Muscle of back (tissue), 13 donors: ENCODE measurements at places on chromosomes 5 and 9.
A peak's percentile ranks its signal among the peaks of the same experiment; 100 is the strongest.

DNA sequence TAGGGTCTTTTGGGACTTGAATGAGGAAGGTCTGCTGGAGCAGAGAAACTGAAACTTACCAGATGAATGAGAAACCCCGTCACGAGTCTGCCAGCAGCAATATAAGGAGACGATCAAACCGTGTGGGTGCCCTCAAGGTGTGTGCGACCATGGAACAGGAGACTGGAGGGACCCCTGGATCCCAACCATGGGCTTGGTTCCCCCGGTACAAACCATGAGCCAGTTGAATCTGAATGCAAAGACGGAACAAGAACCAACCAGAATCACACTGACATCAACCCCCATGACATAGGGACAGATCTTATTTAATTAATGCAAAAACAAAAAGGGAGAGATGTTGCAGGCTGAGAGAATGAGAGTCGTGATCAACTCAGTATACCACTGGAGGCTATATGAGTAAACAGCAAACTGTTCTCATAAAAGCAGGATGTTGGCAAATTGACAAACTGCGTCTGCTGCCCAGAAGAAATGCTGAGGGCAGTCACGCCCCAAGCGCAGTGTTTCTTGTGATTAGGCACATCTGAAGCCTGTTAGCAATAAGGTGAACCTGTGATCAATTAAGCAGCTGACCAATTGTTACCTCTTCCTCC lies 475.5 kb upstream of the ACO1 start:
- no peak for DNase-seq

DNA sequence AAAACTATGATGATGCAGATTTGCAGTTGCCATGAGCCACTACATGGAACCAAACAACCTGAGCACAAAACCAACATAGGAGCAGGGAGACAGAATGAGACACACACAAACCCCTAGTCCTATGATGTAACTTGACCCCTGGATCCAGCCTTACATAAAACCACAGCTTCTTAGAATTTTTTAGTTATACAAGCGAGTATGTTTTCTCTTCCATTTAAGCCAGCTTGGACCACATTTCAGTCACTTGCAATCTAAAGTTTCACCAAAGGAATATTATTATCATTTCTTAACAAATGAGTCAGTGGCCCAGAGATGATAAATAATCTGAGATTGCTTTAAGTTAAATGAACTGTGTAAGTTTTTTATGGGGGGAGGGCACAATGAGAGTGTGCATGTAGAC lies 6.8 kb downstream of the SPOCK1 start:
- DNase-seq = peak; percentile 24

DNA sequence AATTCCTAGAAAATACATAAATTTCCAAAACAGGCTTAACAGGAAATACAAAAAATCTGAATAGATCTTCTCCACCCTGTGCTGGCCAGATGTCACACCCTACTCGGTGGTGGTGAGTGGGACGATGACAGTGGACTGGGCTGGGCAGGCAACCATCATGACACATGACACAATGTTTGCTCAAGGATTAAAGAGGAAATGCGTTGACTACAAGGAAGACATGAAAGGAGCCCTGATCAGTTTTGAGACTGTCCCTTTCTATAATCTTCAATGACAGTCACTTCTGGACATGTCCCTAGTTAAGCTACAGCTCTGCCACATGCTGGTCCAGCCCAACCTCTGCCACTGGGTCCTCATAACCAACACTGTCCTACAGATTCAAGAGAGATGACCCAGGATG lies 99.8 kb downstream of the ZDHHC21 start:
- DNase-seq = no peak

- DNase-seq = no peak
These were observed 10.6 kb downstream of the GRIN3A start for GRCh38 chr9:101727612-101728524.

- DNase-seq = no peak
These were observed 51.4 kb downstream of the PPIC start for GRCh38 chr5:122985006-122985700.

- peak; percentile 31 for DNase-seq
These were observed 581.7 kb upstream of the RIOK2 start for GRCh38 chr5:97764700-97765099.

GRCh38 chr5:103624035-103624480 lies 61.5 kb upstream of the NUDT12 start:
- no peak for DNase-seq

GRCh38 chr5:88092358-88092757 lies 176.3 kb downstream of the TMEM161B start:
- no peak for DNase-seq

DNA sequence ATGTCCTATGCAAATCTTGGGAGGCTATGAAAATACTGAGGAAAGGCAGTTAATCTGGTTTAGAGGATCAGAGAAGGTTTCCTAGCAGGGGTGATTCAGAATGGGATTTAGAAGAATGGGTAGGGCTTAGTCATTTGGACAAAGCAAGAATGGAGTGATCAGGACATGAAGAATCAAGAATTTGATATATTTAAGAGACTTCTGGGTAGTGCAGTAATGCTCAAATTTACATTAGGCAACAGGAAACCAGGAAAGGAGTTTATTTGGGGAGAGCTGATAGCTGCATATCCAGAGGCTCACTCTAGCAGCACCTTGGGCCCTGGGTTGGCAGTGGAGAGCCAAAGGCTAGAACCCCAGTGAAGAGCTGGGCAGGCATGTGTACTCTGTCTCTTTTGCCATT lies 78.9 kb upstream of the PAPPA start:
- no peak for DNase-seq

GRCh38 chr5:137462265-137462590 lies 36.9 kb downstream of the SPOCK1 start:
- no peak for DNase-seq

DNA sequence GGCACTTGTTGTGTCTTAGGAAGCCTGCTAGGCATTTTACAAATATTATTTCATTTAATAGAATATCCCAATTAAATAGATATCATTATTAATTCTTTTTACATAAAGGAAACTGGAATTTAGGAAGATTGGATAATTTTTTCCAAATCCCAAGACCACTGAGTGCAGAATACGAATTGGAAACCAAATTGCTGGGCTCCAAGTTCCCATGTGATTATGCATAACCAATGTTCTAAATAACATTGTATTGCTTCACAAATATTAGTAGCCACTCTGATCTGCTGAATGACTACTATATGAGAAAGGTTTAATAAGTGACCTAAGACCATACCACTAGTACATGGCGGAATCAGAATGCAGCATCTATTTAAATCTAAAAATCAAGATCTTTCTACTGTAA lies 57.7 kb downstream of the ALDH1A1 start:
- DNase-seq = no peak

- no peak for DNase-seq
These were observed 32.5 kb upstream of the GNAQ start for GRCh38 chr9:78064075-78064474.

- no peak for DNase-seq
These were observed 207.7 kb downstream of the TTLL11 start for GRCh38 chr9:121885345-121885901.

DNA sequence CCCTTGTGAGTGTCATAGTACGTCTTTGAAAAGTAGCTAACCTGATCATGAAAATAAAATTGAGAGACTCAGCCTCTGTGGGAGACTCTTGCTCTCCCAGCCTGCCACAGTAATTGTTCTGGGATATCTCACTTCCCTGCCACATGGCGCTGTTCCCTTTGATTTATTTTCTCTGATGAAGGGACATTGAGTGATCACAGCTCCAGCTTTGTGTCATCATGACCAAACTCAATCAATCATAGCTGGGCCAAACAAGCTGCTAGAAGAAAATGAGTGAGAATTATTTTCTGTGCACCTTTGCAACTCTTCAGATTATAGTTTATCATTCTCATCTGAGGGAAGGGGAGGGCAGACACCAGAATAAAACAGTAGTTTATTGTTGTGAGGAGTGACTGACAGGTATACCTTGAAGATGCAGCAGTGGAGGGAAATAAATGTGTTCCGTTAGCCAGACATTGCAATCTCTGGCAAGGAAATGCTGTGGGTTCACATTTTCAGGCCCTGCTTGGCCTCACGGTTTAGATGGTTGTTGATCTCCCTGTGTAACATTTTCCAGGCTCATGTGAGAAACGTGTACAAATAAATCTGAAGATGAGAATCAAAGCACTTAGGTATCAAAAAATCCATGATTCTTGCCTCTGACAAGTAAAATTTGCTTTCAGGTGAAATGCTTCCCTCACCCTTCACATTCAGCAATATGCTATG lies 174.7 kb upstream of the FBXL17 start:
- DNase-seq = no peak

DNA sequence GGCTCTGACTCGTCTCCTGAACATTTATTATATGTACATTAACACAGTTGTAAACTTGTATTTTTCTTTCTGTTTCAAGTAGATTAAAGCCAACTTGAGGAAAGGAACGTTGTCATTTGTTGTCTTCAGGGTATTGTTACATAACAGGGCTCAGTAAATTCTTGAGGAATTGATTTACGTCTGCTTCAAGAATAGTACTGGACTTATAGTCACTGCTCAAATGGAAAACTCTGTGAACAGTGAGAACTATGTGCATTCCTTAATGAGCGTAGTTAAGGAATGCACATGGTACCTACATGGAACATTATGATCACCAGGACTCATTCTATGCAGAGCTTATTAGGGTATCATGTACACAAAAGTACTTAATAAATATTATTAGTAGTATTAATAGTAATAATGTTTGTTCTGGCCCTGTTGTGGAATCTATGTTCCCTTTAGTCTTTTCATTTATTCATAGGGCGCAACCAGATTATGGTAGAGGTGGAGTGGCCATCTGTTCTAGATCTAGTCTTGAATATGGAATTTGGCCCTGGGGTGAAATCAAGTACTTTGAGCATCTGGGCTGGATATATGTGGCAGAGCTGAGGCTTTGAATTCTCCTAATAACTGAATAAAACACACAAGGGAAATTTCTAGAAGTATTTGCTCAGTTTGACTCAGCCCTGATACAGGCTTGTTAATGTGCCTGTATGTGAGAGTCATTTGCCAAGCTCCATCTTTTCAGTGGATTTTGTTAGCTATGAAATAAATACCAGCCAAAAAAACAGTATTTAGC lies 108.6 kb upstream of the SH3GL2 start:
- DNase-seq = no peak

DNA sequence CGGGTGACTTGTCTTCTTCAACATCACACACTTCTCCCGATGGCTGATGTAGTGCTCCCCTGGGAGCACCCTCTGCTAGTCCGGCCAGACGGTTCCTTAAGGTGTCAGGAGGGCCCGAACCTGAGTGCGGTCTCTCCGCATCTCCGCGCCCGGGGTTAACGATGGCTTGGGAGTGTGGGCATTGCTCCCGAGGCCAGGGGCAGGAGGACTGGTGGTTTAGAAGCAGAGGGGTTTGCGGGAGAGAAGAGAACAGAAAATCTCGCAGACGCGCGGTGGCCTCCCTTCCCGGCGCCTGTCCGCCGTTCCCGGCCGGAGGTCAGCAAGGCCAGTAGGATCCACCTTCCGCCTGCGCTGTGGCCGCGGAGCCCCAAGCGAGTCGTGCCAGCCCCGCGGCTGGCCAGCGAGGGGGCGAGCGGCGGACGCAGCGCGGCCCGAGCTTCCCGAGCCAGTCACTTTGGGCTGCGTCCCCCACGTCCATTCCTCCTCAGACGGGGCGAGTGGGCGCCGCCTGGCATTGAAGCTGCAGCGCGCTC lies 700 bp downstream of the CDO1 start:
- no peak for DNase-seq

DNA sequence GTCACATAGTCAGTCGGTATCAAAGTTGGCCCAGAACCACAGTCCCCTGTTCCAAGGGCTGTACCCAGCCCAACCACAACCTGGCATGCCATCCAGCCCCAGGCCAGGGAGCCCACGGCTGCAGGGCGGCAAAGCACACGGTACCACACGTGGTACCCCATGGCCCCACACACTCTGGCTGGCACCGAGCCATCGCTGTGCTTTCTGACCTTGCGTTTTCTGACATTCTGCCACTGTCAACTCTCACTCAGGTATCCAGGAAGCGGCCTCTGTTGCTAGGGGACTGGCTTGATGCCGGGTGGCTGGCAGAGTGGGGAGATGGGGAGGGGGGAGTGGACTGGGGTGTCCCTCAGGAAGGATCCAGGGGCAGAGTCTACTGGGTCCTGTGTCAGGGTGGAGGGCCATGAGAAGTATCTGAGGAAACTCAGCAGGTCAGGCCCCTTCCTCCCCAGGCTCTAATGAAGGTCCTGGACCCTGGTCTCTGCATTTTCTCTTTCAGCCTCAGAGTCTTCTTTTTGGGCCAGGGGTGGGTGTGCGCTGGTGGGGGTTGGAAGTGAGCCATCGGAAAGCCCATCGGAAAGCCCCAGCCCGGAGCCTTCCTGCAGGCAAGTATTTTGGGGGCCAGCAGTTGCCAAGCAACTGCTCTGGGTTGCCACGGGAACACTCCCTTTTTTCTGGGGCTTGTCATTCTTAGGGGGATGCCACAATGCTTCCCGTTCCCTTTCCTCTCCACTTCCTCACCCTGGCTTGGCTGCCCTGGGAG lies 21.0 kb upstream of the RALGDS start:
- DNase-seq = no peak

- peak; percentile 89 for DNase-seq
These were observed 560.8 kb downstream of the BNC2 start for GRCh38 chr9:16309469-16310271.
